Dermis lymphatic vessel endothelial cell (primary cell): ENCODE measurements at places on chromosomes 5 and 9. TPM values are rescaled to one million over a fixed set of nuclear protein-coding genes. Genes with fewer than 3 reads are reported as not detected.

Gene SARDH
- total RNA-seq: under 0.01 and 0.11 TPM in 2 replicates

Gene RETREG1
- 0.09 TPM in 1 of 2 replicates, not detected in the other for total RNA-seq

Gene FAM153A
- not detected in 2 replicates for total RNA-seq

Gene MARCHF11
- total RNA-seq: not detected in 2 replicates

Gene NME5
- total RNA-seq: 1.2 and 2.3 TPM in 2 replicates

Gene RMRP
- total RNA-seq: 120,014 and 177,404 TPM in 2 replicates

Gene ZNF189
- 17.6 and 40.5 TPM in 2 replicates for total RNA-seq

Gene STK10
- total RNA-seq: 27.4 and 34.9 TPM in 2 replicates

Gene AK3
- 53.0 and 82.6 TPM in 2 replicates for total RNA-seq

Gene RNF183
- total RNA-seq: not detected in 2 replicates

Gene GABRA1
- total RNA-seq: under 0.01 TPM in 1 of 2 replicates, not detected in the other

Gene GFPT2
- 0.34 and 1.2 TPM in 2 replicates for total RNA-seq

Gene TEK
- total RNA-seq: 155 and 275 TPM in 2 replicates

Gene RAD23B
- 79.5 TPM in 2 replicates for total RNA-seq

Gene MATR3
- 185 and 316 TPM in 2 replicates for total RNA-seq

Gene ESM1
- 125 and 485 TPM in 2 replicates for total RNA-seq

Gene ITGA2
- 26.0 and 73.1 TPM in 2 replicates for total RNA-seq

Gene PRELID1
- 80.0 and 94.9 TPM in 2 replicates for total RNA-seq

Gene SLC6A19
- not detected in 2 replicates for total RNA-seq

Gene PAEP
- not detected in 2 replicates for total RNA-seq
